Posterior vena cava (tissue), 2 donors: ENCODE measurements at places on chromosomes 4 and X. TPM values are rescaled to one million over a fixed set of nuclear protein-coding genes. Genes with fewer than 3 reads are reported as not detected.

Gene INPP4B
- 25.7 TPM for total RNA-seq

Gene CYTL1
- total RNA-seq, result 1.2 TPM

DNA sequence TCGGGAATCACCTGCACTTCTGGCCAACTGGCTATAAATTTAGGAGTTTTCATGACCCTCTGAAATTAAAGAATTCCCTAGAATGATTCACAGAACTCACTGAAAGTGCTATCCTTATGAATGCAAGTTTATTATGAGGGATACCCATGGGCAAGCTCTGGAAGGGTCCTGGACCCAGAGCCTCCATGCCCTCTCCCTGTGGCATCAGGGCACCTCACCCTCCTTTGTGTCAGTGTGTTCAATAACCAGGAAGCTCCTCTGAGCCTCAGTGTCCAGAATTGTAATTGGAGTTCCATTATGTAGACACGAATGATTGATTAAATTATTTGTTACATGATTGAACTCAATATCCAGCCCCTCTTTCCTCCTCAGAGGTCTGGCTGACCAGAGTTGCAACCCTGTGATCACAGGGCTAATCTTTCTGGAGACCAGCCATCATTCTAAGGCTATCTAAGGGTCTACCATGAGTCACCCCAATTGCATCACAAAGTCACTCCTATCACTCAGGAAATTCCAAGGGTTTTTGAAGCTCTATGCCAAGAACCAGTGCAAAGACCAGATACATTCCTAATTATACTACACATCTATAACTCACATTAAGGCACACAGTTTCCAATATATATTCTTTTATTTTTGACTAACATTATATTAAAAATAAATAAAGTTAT is 8.9 kb downstream of the ANXA3 start:
- no peak for DNase-seq

Gene GPR50
- not detected for total RNA-seq

DNA sequence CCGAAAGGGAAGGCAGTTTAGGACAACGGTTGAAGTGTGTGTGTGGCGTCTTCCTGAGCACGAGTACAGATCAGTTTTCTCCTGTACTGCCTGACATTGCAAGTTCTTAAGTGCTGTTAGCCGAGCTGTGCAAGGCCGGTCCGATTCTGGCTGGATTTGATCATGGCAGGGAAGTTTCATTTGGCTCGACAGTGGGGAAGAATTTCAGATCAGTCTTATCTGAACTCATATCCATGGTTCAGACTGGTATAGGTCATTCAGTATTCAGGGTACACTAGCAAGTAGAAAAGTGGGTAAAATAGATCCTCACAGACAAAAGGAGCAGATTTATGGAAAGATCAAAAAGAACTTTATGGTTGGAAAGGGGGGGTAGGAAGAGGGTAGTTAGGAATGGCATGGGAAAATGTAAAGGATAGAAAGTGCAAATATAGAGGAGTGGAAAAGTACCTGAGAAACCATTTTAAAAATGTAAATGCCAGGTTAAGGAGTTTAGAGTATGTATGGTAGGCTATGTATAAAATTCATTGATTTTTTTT is 716 bp downstream of the THAP9 start:
- DNase-seq, result no peak

DNA sequence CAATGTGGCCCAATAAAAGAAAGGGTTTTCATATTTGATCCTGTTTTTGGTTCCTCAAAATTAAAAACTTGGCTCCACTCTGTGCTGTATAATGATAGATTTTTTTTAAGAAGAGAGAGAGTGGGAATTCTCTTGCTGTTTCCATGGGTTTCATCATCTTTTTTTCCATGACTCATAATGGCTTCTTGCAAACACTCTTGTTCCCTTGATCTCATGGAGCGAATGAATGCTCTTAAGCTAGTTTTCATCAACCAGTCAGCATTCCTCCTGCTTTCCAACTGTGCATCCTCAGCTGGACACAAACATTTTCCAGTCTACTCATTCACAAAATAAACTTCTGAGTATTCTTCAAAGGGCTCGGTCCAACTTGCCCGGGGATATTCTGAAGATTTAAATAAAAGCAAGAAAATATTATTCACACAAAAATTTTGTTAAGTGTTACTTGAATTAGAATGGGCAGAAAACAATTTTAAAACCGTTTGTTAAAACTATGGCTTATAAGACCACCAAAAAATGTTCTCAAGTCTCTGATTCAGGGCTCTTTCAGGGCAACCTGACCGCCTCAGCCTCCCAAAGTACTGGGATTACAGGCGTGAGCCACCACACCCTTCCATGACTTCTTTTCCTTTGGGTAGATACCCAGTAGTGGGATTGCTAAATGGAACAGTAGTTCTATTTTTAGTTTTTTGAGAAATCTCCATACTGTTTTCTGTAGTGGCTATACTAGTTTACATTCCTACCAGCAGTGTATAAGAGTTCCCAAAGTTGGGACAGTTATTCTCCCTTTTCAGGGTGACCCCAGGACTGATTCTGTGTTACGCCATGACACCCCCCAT is 64.7 kb downstream of the TMEM156 start:
- DNase-seq, result no peak

Gene CUL4B
- total RNA-seq, result 56.5 TPM

DNA sequence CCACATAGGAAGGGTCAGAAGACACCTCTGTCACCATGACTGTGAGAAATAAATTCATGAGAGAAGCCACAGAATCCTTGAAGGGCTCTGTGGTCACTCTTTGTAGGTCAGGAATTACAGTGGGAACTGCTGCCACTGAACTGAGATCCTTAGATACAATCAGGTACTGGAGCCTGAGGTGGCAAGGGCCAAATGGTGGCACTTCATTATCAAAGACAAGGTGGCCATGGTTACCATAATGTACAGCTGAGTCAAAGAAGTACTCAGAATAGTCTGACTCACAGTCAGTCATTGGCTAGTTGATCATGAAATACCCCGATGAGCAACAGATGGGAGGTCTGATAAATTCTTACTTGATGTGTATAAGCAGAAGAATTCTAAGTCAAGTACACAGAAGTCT is 131.9 kb downstream of the RTL3 start:
- no peak for DNase-seq

- peak; percentile 74 for DNase-seq
Observed at GRCh38 chr4:107035819-107036583, at the start of gene DKK2. TSS of gene DKK2 (minus strand) at chr4:107036313. CDS start at chr4:107035591, 722 bp downstream.
